Fibroblast of lung (primary cell): ENCODE measurements at places on chromosomes 7 and 10.
A peak's percentile ranks its signal among the peaks of the same experiment; 100 is the strongest.

DNA sequence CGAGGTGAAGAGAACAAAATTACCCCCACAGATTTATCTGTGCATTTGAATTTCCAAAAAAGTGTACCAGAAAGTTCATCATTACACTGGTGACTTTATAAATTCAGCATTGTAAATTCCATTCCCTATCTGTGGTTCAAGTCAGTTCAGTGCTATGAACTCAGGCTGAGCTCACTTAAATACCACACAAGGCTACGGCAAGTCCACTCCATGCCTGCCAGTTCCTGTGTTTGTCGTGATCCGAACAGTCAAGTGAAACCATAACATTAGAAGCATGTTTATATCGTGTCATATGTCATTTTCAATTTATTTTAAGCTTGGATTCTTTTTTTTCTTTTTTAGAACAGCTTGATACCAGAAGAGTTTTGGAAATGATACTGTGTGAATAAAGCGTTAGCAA is 14.8 kb downstream of the MBL2 start:
- peak; percentile 65 for DNase-seq

DNA sequence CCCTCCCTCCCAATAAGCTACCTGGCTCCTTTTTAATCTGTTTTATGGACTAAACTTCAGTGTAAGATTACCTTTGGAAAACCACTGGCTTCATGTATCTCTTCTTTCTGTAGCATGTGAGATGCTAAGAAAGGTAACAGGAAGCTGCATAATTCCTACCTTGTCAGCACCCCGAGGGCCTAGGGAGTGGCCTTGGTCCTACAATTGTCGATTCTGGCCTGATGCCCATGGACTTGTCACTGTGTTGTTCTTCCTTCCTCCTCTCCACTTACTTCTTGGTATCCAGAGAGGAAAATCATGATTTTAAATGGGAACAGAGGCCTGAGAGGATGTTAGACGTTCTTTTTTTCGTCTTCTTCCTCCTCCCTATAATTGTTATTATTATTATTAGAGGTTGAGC is 42.9 kb upstream of the PDZD8 start:
- DNase-seq: no peak

DNA sequence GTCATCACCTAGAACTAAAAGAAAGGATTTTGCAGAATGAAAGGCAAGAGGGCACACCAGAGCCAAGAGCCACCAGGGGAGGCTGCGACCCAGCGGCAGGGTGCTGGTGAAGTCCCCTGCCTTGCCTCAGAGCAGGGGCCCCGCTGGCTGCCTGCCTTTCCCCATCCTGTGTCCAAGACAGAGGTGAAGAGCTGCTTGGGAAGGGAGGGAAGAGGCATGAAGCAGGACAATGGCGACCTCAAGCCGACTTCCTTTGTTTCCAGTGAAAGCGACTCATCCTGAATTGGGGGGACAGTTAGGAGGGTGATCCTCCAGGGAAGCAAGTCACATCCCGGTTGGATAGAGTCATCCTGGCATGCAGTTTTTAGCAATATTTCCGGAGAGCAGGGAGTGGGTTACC is 255.5 kb upstream of the YAE1 start:
- no peak for DNase-seq

GRCh38 chr7:69285854-69286253 is 312.4 kb upstream of the AUTS2 start:
- DNase-seq: no peak

- DNase-seq: no peak
Observed at GRCh38 chr7:50349963-50350944, 45.7 kb downstream of the IKZF1 start.

DNA sequence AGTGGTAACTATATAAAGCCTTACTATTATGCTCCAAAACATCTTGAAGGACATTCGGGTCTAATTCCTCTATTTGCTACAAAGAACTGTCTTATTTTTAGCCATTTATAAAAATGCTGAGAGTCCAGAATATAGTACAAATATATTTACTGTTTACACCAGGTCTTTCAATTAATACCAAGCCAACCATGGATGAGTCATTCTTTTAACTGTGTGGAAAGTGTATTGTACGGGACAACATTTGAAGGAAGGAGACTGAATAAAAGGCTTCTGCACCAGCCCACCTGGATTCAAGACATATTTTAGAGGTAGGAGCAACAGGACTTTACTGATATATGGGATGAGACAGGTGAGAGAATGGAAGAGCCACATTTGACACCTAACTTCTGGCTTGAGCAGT is 35.4 kb downstream of the MASTL start:
- DNase-seq: no peak

GRCh38 chr10:3464760-3465405 is 292.3 kb upstream of the PITRM1 start:
- no peak for DNase-seq

DNA sequence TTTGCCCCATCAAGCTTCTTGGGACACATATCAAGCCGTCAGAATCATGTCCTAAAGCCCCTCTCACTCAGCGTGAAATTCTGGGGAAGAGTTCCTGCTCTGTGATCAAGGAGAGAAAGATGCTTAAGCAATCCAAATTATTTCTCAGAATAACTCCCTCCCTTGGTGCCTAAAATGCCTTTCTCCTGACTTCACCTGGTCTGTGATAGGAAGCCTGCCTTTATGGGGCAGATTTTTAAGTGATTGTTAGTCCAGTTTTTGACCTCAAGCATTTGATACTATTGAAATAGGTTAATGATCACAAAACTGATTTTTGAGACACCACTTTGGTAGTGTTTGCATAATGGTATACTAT is 76.4 kb upstream of the MAGI2 start:
- DNase-seq: no peak

GRCh38 chr7:157807510-157807909 is 470.7 kb downstream of the DNAJB6 start:
- DNase-seq: no peak

- DNase-seq: no peak
Observed at GRCh38 chr7:26428571-26428970, 136.9 kb downstream of the SNX10 start.

- no peak for DNase-seq
Observed at GRCh38 chr7:96663457-96663856, 46.2 kb downstream of the SEM1 start.

- DNase-seq: no peak
Observed at GRCh38 chr7:29140873-29141468, 5.4 kb downstream of the CPVL start.

DNA sequence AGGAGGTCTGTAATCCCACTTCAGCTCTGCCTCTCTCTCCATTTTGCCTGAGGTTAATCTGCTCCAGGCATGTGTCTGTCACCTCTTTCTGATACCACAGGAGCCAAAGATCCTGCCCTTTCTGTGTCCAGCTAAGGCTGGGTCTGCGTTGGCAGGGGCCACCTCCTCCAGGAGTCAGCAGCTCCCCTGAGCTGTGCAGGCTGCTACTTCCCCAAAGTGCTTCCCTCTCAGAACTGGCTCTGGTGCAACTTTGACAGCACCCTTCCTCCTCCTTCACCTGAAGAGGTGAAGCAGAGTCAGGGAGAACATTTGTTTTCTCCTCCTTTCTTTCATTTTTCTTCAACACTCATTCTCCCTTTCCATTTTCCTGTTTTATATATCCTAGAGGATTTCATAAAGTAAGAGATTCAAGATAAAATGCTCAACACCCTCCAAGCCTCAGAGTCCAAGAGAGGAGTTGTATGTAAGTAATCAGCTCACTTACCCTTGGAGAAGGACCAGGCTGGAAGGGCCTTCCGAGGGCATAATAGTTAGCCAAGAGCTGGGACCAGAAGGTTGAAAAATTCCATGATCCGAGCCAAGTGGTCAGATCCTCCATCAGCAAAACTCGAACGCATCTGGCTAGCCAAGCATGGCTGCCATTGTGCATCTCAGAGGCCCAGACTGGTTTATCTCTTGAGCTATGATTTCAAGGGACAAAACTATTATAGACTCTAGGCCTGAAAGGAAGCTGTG is 257.3 kb downstream of the PTEN start:
- no peak for DNase-seq

DNA sequence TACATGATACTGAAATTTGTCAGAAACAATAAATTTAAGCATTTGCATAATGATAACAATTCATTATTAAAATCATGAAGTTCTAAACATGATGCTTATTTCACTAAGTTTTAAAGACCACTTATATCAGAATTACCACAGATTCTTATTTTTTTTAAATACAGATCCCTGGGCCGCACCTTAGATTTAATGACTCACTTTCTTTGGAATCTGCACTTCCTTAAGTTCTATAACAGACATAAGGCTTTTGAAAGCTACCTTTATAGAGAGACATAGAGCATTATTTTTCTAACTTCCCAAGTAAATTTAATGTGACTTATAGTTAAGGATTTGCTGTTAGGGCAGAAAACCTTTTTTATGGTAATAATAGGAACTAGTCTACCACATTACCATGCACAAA is 214.9 kb downstream of the IPMK start:
- DNase-seq: no peak

DNA sequence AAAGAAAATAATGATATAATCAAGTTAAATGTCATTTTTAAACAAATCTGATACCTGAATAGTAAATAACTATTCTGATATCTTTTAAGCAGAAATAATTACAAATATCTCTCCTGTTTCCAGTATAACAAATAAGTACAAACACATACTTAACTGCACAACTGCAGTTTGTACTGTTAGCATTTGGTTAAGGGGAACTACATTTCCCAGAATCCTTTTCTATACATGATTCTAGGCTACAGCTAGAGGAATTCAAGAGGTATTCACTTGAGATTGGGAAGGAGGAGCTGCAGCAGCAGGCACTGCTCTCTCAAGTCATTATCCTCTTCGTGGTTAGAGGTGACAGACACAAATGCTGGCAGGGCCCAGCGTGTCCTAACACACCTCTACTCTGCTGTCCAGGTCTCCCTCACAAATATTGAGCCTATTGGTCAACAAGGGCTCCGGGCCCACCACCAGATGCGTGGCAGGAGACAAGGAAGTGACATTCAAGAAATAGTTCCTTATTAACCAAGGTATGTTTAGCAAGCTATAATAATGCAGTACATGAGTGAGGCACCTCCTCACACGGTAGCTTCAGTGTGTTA is 255.1 kb upstream of the MKLN1 start:
- peak; percentile 40 for DNase-seq

DNA sequence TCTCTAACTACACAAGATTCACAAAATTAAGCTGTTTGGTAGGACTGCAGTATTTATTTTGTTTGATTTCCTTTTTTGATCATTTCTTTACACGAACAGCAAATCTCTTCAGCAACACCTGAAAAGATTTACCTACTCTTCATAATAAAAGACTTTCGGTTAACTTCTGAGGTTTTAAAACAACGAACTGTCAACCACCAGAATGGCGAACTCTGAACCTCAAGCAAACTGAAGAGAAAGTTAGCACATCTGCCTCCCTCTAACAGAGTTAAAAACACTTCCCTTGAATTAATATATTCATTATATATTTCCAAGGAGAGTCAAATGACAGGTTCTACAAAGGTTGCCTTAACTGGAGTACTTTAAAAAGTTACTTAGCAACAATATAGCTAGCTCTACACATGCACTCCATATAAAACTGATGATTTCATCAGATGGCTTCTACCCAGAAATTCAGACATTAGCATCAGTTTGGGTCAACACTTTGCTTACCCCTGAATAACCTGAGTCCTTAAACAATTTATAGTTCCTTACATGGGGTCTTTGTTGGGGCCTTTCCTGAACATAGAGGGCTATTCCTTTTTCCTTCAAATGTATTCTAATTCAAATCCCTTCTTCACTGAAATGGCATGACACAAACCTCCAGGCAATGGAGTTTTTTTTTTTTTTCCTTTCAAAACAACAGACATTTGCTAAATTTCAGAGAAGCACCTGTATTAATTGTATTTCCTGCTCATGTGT is 118.3 kb downstream of the SEM1 start:
- no peak for DNase-seq

DNA sequence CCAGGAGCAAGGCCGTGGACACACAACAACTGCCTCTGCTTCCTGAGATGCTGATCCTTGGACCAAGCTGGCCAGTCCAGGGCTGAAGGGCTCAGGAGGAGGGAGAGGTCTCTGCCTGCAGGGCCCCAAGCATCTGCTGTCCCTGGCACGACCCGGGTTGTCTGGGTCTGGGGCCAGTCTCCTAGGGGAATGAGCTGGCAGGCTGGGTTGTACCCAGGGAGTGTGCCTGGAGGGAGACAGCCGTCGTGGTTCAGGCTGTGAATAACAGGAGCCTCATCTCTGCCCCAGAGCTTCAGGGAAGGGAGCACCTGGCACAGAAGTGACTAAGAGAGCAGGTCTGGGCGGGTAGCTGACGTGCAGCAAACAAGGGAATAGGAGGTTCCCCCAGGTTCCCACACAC is 17.9 kb upstream of the SERPINE1 start:
- no peak for DNase-seq

DNA sequence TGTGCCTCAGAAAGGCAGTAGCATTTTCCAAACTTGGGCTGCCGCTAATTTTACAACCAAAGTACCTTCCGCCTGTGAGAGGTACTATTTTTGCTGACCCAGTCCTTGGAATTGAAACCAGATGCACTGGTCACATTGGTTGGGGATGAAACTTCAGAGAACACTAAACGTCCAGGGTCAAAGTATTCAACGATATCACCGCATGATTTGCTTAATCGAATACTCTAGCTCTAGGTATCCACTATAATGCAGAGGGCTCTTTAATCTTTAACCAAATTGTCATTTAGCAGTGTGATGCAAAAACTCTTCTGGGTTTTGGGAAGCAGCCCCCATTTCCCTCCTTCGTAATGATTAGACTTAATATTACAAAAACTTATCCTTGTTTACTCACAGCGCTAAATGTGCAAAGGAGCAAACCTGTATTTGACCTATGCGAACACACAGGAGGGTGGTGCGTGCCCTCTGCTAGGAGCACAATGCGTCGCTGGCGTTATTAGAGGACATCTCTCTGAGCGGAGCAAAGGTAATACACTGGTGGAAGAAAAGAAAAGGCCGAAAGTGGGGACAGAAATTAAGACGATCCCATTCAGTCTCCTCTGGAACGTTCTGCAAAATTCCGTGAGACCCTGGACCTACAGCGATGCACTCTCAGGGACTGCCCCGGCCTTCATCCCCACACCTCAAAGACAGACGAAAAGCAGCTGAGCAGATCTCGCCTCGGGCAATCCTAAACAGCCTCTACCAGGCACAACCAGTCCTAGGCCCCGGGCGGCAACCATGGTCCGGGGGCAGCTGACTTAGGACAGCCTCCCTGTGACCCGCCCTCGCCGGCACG is 916 bp upstream of the EEPD1 start:
- no peak for DNase-seq

DNA sequence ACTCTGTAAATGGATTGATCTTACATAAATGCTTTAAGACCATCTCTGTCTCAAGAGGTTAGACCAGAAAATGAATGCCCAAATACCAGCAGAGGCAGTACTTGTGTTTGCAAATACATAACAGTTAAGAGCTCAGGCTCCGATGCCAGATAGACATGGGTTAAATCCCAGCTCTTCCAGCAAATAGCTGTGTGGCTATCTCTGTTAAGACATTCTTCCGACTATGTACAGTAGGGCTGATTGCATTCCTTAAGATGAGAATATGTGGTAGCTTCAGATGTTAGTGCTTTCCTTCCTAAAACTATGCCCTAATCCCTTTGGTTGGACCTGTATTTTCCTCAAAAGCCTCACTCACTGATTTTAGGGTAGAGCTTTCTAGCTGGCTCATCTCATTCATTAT is 2.2 kb downstream of the IDE start:
- DNase-seq: no peak
